ENCODE measurements at places on chromosomes 5 and 9.

- DNase-seq = peak; percentile 38
Measured at GRCh38 chr9:133825555-133826218, 87.5 kb upstream of the SARDH start.

DNA sequence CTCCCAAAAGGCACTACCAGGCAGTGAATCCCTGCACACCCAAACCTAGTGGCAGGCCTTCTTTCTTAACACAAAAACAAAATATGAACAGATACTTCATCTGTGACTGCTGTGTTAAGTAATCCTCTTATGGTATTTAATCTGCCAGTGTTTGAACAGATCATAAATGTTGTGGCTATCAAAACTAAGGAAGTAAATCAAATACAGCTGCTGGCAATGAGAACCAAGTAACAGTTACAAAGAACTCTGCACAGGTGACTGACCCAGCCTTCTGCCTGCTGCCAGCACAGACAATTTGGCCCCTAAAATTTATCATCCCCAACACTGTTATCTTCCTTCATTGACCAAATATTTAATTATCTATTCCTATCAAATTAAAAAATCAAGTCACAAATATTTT, 78.0 kb downstream of the GNAQ start:
- DNase-seq = no peak

DNA sequence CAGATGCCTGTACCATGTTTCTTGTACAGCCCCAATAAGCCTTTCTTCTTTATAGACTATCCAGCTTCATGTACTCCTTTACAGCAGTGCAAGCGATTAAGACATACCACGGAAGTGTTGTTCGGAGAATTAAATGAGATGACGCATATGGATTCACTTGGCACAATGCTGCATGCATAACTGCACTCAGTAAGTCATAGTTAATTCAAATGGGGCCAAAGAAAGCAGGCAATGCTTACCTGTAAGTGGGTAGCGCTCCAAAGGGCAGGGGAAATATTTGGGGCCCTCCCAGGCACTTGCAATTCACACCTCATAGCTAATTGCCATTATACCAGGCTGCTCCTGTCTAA, 7.7 kb upstream of the ADRA1B start:
- DNase-seq = no peak

- DNase-seq = no peak
Measured at GRCh38 chr5:82405618-82406204, 127.6 kb upstream of the RPS23 start.

DNA sequence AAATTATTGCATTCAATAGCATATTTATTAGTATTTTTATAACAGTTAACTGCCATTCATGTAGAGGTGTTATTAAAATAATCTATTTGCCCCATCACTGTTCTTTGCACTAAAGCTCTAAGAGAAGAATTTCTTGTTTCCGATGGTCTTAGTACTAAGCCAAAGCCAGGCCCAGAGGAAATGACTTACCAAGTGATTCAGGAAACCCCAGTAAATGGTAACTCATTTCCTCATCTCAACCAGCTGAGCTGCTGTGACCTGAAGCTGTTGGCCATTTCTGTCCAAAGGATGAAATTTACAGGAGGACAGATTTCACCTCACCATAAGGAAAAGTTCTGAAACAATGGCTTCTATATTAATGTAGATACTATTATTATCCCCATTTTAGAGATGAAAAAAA, 117.0 kb downstream of the PIK3R1 start:
- no peak for DNase-seq

- DNase-seq = no peak
Measured at GRCh38 chr5:142549834-142550233, 136.1 kb downstream of the FGF1 start.

DNA sequence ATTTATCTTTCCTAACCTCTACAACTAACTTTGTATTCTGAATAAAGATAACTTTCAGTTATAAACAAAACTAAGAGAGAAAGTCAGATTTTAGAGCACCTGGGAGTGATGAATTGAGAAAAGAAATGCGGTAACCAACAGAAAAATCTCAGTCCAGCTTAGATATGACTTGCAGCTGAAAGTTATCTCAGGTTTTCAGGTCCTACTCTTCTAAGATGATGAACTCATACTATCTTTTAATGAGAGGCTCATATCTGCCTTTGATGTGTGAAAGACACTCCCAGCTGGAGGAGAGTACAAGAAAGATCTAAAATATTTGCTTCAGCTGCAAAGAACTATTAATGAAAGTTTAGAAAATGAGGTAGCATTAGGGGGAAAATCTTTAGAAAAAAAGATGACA, 190.5 kb downstream of the DENND1A start:
- DNase-seq = no peak

DNA sequence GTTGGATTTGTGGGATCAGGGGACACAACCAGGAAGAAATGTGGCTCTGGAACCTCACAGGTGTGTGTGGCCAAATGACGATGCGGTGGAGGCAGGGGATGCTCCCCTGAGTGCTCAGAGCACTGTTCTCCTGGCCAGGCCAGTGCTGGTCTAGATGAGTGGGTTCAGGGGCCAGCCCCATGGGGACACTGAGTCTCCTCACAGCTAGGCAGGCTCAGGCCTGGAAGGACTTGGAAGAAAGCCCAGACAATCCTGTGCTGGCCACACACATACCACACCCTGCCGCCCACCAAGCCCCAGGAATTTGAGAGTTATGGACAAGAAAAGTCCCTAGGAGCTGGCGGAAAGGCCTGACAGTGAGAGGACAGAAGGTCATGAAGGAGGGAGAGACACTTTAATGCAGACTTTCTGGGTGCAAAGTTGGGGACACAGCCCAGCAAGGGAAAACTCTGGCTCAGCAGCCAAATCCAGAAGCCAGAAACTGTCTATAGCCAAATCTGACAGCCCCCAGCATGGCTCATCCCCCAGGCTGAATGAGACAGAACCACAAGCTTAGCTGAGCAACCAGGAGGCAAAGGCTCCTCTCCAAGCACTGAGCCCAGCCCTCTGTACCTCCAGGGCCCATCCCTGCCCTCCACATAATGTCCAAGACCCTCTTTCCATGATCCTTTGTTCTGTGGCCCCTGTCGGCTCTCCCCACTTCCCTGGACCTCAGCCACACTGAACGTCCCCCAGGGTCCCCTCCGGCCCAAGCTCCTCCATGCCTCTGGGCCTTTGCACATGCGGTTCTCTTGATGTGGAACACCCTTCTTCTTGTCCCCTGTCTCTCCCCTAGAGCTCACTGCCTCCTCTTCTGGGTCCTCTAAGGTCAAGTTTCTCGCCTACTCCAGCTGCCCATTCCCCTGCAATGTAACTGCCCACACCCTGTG, 22.4 kb downstream of the LHX6 start:
- DNase-seq = peak; percentile 47

DNA sequence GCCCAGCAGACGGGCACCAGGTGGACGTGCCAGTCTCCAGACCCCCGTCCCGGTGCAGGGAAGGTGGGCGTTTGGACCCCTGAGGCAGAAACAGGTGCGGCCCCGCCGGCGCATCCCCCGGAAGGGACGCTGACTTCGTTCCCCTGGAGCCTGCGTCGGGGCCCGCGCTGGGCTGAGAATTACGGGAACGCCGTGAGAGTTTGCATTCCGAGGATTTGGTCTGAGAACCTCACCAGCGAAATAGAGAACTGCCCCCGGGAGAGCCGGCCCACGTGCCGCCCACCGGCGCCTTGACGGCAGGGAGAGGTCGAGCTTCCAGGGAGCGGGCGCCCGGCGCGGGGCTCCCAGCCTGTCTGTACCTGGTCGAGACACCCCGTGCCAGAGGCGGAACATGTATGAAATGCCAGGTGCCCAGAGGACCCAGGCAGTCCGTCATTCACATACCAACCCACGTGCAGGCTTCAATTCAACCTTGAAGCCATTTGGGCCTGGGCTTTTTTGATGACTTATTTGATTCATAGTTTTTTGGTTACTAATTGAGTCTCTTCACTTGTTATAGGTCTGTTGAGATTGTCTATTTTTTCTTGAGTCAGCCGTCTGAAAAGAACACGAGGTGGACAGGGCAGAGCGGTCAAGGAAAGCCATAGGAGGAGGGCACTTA, 877 bp upstream of the CAMSAP1 start:
- peak; percentile 35 for DNase-seq

DNA sequence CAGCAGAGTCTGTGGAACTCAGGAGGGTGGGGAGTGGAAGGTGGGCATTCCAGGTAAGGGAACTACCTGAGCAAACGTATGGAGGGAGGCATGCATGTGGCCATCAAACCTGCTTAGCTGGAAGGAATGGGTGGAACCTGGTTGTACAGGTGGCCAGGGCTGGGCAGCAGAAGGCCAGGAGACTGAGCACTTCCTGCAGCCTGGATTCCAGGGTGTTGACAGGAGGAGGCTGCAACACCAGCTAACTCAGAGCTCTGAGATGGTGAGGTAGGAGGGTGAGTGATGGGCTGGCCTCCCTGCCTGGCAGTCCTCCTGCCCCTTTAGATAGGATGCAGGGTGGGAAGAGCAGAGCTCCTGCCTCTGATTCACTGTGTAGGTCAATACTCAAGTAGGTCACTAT, 92.5 kb upstream of the CPEB4 start:
- DNase-seq = no peak
